ENCODE measurements at places on chromosomes 2 and 18.

DNA sequence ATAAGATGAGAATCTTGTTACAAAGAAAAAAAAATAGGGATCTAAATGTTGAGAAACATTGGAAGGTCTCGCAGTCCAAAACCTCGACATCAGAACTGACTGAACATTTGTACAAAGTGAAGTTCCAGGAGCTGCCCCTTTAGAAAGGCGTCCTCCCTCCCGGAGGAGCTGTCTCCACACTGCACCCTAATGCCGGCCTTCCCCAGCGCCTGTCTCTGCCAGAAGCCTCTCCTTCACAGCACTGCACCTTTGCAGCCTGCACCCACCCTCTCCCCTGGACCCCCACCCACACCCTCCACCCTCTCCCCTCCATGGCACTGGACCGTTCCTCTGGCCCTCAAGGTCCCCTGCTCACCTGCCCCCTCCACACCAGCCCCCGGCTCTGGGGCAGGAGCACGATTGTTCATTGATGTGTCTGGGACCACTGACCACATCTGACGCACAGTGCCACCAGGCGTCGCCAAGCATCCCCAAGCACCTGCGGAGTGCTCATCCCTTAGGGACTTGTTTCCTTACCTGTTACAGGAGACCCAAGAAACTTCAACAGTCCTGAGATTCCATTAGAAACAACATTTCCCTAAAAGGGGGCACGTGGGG lies 90.3 kb upstream of the SNTG2 start:
- peak; percentile 62 for DNase-seq

GRCh38 chr2:222907790-222908441 lies 47.1 kb downstream of the ACSL3 start:
- DNase-seq, result no peak

DNA sequence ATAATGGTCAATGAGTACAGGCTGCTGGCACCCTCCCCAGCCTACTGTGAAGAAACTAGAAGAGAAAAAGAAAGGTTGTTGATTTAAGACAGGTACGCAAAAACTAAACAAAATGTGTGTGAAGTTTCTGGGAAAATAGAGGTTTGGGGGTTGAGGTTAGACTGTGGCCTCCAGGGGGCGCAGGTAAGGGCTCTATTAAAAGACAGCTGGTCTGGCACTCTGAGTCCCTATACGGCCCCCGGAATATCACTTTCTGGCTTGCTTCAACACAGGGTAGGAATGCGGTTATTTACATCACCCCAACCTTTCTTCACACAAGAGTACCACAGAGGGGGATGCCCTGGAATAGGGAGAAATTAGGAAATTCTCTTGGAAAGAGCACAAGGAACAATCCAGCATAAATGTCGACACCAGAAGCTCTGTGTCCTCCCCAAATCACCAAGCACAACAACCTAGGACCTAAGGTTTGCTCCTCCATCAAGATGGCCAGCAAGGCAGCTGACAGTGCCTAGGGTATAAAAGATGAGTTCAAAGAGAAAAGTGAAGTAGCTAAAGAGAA lies 480.8 kb upstream of the KLHL29 start:
- no peak for DNase-seq

DNA sequence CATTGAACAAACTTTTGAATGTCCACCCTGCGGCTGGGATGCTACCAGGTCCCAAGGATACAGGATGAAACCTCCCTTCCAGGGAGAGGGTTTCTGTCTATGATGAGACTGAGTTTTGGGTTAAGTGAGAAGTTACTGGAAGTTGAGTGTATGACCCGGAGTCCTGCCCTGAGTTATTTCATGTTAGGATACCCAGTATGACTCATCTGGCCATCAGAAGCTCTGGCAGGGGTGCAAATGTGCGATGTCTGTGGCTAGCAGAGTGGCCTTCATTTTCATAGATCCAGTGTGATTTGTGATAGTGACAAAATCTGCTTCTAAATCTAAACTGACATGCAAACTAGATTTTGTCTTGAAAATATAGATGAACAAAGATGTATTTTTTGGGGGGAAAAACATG lies 55.3 kb downstream of the KCTD1 start:
- no peak for DNase-seq

DNA sequence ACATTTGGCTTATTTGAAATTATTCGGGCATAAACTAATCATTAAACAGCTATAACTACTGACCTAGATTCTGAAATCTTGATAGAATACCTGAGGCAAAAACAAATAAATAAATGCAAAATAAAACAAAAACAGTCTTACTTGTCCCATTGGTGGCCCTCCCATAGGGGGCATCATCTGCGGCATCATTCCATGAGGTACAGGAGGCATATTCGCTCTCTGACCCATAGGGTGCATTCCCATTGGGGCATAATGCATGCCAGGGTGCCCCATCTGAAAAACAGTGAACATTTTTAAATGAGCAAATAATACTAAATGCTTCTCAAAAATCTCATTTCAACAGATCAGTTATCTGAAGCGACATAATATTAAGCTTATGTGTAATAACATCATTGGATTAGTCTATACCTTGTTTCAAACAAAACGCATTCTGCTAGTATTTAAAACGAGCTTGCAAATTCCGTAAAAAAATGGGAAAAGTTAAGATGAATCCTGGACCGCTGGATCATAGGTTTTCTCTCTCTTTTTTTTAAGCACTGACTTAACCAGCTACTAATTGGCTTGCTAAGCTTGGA lies 1.3 kb downstream of the PRPF40A start:
- DNase-seq, result peak; percentile 13

DNA sequence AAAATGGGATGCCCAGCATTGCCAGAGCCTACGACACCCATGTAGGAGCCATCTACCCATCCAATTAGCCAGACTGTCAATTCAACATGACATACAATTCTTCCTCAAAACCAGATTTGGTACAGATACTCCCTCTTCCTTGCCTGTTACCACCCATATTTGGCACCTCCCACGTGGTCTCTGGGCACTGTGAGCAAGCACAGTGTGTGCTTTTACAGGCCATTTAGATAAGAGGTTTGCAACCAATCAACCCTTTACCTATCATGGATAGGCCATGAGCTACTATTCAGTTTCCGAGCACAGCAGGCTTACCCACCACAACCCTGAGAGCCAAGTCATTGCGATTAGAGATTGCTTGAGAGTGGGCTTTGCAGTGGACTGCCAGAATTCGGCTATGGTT lies 40.9 kb downstream of the ARID5A start:
- DNase-seq, result no peak

DNA sequence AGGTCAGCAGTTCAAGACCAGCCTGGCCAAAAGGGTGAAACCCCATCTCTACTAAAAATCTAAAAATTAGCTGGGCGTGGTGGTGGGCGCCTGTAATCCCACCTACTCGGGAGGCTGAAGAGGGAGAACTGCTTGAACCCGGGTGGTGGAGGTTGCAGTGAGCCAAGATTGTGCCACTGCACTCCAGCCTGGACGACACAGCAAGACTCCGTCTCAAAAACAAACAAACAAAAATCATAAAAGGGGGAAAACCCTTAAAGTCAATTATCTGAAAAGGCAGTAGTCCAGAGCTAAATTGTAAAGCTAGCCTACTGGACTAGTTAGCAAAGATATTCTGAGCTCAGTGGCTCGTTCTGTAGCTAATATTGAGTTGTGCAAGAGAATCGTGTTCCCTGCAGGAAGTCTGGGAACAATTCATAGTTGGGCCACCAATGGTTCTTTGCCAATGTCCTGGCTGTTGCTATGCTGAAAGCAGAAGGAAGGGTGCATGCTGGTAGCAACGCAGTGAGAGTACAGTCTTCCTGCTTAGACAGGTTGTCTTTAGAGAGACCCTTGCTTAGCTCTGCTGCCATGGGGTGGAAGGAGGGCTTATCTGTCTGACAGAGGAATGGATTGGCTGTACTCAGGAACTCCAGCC lies 4.3 kb downstream of the TGOLN2 start:
- DNase-seq, result no peak

Measured in NCI-H1930 (cell line).